LHCN-M2 (cell line): ENCODE measurements at places on chromosomes 3 and 15.

DNA sequence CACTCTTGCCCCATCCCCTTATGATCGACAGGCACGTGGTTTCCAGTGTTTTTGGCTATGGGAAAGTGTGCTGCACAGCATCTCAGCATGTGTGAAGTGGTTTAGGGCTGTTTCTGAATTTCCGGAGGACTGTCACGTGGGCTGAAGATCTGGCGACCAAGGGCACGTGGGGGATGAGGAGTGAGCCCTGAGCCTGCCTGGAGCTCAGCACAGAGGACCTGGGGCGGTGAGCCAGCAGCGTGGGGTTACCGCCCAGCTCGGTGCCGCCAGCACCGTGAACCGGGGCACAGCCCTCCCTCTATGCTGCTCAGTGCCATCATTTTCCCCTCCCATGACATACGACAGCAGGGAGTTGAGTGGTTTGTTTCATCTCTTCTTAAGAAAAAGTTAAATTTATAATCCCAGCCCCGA, 150.2 kb downstream of the DNAJB8 start:
- no peak for DNase-seq

DNA sequence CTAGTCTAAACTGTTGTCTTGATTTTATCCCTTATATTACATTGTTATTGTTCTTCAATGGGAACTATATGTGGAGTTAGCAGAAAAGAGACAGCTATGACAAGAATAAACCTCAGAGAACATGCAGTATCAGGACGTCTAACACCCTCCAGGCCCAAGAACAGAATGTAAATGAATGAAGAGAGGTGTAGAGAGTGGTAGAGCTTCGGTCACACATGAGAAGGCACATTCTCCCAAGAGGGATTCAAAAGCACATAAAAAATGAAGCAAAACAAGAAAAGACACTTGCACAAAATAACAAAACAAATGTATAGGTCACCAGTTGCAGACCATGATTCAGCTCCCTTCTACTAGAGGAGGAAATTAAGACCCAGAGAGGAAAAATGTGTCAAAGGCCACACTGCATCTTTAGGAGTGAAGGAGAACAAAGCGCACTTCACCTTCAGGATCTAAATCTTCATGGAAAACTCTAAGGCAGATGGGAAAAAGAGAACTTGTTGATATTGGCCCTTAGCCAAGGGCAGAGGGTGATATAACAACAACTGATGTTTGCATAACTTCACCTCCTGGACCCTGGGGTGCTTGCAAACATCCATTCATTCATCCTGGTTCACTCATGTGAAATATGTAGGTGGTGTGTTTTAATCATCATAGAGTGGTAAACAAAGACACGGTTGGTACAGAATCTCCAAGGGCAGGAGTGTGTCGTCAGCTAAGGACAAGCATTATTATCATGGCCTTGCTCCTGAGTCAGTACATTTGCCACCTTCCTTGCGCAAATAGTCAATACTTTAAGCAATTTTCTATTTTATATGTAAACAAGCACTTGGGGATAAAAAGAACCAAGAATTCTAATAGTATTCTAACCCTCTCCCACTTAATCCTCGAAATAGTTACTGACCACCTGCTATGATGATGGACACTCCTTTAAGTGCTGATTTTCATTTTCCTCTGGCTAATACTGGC, 8.8 kb downstream of the NEK10 start:
- DNase-seq, result peak; percentile 69

- no peak for DNase-seq
These were observed 11.3 kb downstream of the TBC1D2B start for GRCh38 chr15:78065973-78066946.

- no peak for DNase-seq
These were observed 60.5 kb upstream of the TFRC start for GRCh38 chr3:196142202-196142956.

GRCh38 chr15:65087411-65087810, 10.9 kb downstream of the KBTBD13 start:
- no peak for DNase-seq

GRCh38 chr15:62824111-62825015, 218.2 kb upstream of the TPM1 start:
- peak; percentile 76 for DNase-seq

GRCh38 chr3:108281670-108282069, 14.7 kb upstream of the HHLA2 start:
- DNase-seq, result no peak

DNA sequence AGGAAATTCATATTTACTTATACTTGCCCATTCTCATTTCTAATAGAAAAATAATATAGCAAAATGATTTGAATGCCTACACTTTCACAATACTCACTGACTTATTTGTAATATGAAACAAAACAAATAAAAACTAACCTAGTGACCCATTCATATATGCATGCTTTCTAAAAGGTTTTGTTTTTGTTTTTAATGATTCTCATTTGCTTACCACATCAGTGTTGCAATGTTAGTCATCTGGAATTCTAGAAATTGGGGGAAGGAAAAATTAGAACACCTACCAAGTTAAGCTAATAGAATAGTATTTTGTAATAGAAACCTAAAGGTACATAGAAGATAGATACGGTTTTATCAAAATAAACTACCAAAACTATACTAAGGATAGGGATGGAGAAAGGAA, 214.1 kb upstream of the CNTN6 start:
- no peak for DNase-seq
